ENCODE measurements at places on chromosomes 2 and 18.

- no peak for DNase-seq
These were observed 89.7 kb downstream of the AFF3 start for GRCh38 chr2:100052650-100053049.

DNA sequence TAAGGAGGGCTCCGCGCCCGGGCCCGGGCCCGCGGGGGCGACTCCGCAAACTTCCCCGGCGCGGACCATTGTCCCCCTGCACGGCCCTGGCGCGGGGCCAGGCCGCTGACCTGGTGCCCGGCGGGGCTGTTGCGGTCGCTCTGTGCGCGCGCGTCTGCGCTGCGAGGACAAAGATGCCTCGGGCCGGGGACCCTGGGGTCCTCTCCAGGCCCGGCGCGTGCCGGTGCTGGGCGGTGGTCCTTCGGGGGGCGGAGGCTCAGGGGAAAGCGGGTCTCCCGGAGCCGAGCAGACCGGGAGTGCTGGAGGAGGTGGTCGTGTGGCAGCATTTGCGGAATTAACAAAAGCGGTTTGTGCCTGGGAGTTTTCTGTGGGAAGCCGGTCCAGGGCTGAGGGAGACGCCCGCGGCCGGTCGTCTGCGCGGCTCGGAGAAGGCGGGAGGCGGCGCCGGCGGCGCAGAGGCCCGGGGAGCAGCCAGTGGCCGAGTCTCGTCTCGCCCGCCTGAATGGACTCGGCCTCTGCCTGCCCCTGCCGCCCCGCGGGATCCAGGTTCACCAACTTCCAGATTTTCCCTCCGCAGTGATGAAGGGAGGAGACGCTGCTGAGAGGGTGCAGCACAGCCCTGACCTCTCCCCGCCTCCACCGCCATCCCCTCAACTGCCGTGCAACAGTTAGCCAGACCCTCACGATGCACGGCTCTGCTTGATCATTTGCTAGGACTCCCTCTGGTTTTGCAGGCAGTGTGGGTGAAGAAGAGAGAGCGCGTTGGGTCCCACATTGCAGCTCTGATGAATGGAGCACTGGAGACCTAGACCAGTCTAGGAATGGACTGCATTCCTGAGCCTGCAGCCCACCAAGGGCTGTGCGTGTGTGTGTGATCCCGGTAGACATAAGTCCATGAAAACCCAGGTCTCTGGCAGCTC lies 705 bp downstream of the EFR3B start:
- peak; percentile 25 for DNase-seq

DNA sequence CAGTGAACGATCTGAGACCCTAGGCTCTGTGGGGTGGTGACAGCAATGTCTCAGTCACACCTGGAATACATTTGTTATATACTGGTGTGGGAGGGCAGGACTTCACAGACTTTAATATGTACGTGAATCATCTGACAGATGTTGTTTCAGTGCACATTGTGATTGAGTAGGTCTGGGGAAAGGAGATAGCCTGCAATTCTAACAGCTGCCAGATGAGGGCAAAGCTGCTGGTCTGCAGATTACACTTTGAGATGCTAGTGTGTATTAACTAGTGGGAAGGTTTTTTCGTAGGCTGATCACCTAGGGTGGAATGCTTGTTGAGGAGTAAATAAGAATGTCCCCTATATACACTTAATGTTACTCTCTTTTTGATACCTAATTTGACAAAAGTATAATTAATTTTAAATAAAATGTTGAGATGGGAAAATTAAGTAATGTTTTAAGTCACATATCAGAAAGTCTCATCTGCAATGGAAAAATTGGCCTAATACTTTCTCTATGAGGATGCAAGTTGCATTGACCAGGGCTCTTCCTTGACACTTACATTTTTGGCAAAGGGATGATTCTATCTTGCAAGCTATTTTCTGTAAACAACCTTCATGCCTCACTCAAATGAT lies 496.9 kb upstream of the HNMT start:
- DNase-seq: no peak

DNA sequence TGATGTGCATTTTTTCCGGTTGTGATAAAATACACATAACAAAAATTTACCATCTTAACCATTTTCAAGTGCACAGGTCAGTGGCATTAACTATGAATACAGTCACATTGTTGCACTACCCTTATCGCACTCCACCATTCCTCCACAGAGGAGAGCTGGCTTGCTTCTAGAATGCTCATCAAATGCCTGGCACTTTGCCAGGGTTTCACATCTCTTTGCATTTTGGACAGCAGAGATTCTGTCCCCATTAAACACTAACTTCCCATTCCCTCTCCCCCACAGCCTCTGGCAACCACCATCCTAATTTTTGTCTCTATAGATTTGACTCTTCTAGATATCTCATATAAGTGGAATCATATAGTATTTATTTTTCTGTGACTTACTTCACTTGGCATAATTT lies 165.0 kb downstream of the ASB1 start:
- no peak for DNase-seq

- no peak for DNase-seq
These were observed 26.5 kb upstream of the TWIST2 start for GRCh38 chr2:238821391-238821790.

- no peak for DNase-seq
These were observed 205.8 kb upstream of the SMAD2 start for GRCh38 chr18:48136051-48136826.

- DNase-seq: no peak
These were observed 187.0 kb downstream of the CYRIA start for GRCh38 chr2:16478434-16479210.

GRCh38 chr2:100137318-100137717 lies 5.1 kb downstream of the AFF3 start:
- no peak for DNase-seq

DNA sequence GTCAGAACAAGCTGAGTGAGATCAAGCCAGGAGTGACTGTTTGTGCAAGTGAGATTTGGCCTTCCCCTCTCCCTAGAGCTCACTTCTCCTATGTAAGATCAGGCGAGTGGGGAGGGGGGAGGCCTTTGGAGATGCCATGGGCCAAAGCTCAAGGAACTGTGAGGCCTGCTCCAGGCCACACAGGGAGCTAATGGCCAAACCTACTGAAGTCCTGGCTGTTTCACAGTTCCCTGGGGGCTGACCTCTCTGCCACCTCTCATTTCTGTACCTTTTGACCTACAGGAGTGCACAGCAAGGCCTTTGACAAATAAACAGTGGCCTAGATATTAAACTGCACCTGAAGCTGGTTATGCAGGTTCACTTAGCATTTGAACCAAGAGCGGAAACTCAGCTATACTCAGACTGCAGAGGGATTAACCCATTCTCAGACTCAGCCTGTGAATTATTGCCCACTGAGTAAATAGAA lies 235.0 kb upstream of the NT5C1B start:
- DNase-seq: no peak

DNA sequence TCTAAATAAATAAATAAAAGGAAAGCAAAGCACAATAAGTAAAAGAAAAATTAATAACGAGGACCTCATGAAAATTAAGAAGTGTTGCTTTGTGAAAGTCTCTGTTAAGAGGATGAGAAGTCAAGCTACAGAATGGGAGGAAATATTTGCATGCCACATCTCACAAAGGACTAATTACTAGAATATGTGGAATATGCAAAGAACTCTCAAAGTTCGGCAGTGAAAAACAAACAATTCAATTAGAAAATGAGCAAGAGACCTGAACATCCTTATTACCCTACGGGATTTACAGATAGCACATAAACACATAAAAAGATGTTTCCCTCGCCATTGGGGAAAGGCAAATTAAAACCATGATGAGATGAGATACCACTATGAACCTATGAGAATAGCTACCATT lies 23.3 kb downstream of the CYP26B1 start:
- no peak for DNase-seq

GRCh38 chr2:68774569-68775271 lies 40.1 kb downstream of the ARHGAP25 start:
- peak; percentile 56 for DNase-seq

DNA sequence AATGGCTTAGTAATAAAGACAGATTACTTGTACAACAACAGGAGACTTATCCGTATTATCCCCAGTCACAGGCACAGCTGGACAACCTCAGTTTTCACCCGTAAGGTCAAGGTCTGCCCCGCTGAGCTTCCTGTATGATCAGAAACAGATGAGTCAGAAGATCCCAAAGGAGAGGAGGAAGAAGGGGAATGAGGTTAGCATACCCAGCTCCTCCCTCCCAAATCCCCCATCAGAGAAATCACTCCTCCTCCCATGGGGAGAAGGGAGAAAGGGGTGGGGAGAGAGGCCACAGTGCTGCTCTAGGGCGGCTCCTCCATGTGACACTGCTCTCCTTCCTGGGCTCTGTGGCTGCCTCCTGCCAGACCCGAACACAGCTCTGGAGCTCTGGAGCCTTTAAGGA lies 53.8 kb upstream of the SPTBN1 start:
- DNase-seq: no peak

- no peak for DNase-seq
These were observed 609 bp upstream of the ZNF2 start for GRCh38 chr2:95165030-95165370.

GRCh38 chr18:4453874-4454536 lies 1.1 kb downstream of the DLGAP1 start:
- DNase-seq: no peak

GRCh38 chr2:214533541-214533940 lies 122.7 kb downstream of the VWC2L start:
- no peak for DNase-seq

GRCh38 chr18:47420130-47420529 lies 168.7 kb upstream of the SKOR2 start:
- DNase-seq: no peak

DNA sequence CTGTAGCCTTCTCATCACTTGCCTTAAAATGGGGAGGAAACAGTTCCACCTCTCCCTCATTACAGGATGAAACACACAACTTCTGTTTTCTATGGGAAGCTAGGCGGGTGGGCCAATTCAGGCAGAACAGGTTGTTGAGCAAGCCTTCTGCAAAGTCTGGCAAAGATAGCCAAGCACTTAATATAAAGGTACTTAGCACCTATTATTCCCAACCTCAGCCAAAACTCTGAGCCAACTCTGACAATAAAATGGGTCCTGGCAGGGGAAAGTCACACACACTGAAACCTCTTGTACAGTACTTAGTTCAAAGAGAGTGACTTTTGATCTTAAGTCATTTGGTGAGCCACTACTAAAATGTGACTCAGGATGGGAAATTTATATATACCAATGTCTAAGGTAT lies 15.8 kb upstream of the SOCS6 start:
- no peak for DNase-seq

GRCh38 chr2:149921911-149922616 lies 334.5 kb upstream of the MMADHC start:
- no peak for DNase-seq

DNA sequence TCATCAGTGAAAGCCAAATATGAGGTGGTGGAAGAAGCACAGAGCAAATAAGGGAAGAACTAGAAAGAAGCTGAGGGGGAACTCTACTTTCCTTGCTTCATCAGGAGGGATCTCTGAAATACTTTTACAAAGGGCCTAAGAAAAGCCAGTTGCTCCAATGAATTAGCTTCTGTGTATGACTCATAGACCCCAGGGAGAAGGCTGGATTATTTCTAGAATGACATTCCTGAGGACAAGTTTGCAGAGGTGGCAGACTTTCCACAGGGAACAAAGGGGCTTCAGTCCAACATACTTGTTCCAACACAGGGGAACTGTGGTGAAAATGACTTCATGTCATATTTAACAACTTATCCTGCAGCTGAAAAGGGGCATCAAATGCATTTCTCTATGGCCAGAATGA lies 29.0 kb downstream of the DOK1 start:
- DNase-seq: no peak

- DNase-seq: no peak
These were observed 316.0 kb downstream of the SOX11 start for GRCh38 chr2:6008186-6008585.

GRCh38 chr2:201157694-201158093 lies 25.2 kb upstream of the CASP10 start:
- no peak for DNase-seq

DNA sequence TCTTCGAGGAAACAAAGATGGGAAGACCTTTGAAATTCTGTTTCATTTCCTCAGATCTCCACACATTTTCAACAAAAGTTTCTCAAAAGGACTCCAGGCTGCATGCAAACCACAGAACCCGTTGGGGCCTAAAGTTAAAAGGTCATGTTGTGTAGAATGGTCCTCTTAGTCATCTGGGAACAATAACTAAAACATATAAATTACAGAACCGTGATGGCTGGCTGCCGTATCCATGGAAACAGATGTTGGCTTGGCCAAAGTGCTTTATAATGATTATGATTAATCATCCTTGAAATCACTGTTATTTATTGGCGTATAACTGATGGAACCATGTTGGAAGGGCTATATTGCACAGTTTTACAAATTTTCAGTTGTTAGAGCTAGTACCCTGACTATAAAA lies 182.8 kb upstream of the CRIM1 start:
- no peak for DNase-seq

DNA sequence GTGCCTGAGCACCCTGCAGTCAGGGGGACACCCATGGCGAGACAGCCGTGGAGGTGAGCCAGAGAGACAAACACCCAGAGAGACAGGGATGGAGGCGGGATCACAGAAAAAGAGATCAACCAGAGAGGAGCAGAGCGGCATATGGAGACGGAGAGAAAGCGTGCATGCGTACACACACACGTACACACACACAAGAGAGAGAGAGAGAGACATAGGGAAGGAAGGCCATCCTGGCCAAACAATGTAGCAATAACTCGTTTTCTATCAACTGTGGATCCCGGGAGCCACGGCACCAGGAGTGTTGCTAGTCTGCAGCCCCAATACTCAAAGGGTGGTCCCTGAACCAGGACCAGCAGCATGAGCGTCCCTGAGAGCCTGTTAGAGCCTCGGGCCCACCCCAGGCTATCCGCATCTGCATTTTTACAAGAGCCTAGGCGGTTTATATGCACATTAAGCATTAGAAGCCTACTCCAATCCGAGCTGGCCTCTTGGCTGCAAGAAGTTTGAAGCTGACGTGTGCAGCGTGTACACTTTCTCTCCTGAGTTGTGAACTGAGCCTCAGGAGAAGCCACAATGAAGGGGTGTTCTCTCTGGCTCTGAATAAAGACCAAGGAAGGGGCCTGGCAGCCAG lies 50.1 kb upstream of the MYCN start:
- no peak for DNase-seq

GRCh38 chr2:138711812-138712211 lies 68.4 kb downstream of the NXPH2 start:
- no peak for DNase-seq

DNA sequence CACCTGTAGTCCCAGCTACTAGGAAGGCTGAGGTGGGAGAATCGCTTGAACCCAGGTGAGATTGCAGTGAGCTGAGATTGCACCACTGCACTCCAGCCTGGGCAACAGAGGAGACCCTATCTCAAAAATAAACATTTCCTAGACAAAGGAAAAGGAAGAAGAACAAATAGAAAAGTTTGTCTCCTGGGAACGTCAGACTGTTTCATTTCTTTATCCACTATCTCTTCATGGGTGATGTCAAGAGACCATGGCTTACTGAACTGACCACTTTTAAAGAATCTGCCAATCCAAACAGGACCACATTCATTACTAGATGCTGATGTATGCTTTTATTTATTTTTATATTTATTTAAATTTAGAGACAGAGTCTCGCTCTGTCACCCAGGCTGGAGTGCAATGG lies 26.8 kb downstream of the COX7A2L start:
- DNase-seq: no peak
